ENCODE measurements at places on chromosomes 16 and 17.
A peak's percentile ranks its signal among the peaks of the same experiment; 100 is the strongest.

- no peak for DNase-seq
Observed at GRCh38 chr16:70490261-70490660, 33.1 kb downstream of the COG4 start.

DNA sequence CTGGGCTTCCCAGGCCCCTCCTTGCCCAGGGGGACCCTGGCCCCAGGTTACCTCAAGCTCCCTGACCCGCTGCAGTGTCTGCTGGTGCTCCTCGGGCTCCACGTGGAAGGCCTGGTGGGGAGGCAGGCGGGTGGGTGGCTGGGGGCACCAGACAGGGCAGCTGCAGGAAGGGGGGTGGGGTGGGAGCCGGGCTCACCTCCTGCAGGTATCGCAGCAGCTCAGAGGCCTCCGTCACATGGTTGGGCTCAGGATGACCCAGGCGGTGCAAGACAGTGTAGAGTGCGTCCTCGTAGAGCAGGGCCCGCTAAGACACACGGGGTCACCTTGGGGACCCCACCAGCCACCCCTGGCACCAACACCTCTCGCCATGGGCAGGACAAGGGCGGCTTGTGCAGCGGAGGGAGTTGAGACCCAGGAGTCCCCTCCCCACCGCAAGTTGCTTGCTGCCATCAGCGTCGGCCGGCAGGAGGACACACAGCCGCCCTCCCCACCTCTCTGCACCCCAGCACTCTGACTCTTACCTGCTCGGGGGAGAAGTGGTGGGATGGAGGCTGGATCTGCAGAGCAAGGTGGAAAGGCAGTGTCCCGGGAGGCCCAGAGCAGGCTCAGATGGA is 1.1 kb downstream of the UNC13D start:
- DNase-seq: no peak

GRCh38 chr16:52591471-52591870 is 44.5 kb upstream of the TOX3 start:
- DNase-seq: no peak

DNA sequence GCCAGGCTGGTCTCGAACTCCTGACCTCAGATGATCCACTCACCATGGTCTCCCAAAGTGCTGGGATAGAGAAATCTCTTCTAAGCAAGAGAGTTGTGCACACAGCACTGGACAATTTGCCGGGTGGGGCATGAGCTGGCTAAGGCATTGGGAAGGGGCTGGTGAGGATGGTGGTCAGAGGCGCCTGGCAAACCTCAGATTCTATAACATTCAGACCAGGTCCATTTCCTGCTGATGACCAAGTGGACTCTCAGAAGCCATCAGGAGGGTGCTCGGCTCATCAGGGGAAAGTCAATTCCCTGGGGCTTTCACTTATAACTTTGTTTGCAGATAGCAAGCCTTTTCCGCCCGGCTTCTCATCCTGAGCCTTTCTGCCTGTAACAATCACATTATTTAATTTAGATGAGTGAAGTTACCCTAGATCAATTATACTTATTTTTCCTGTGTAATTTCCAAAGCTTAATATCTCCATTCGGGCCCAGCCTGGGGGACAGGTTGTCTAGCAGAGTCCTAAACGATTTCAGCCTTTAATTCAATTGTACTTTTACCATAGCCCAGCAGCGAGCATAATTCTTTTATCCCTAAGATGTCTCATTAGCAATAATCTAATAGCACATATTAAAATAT is 15.0 kb upstream of the SLC6A2 start:
- no peak for DNase-seq

DNA sequence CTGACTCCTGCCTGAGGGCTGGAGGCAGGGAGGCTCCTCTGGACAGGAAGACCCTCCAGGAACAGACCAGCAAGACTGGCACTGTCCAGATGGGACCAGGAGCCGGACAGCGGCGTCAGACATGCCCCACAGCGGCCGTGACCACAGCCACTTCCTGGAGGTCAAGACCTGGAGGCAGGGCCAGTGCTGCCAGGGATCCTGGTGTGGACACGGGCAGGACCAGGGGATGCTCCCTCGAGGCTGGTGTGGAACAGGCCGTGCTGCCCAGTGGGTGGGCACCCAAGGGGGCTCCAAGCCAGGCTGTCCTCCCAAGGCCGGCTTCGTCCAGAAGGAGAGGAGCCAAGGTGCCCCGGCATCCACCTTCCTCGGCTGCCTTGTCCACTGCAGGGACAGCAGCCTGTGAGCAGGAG is 4.5 kb upstream of the CCDC57 start:
- no peak for DNase-seq

DNA sequence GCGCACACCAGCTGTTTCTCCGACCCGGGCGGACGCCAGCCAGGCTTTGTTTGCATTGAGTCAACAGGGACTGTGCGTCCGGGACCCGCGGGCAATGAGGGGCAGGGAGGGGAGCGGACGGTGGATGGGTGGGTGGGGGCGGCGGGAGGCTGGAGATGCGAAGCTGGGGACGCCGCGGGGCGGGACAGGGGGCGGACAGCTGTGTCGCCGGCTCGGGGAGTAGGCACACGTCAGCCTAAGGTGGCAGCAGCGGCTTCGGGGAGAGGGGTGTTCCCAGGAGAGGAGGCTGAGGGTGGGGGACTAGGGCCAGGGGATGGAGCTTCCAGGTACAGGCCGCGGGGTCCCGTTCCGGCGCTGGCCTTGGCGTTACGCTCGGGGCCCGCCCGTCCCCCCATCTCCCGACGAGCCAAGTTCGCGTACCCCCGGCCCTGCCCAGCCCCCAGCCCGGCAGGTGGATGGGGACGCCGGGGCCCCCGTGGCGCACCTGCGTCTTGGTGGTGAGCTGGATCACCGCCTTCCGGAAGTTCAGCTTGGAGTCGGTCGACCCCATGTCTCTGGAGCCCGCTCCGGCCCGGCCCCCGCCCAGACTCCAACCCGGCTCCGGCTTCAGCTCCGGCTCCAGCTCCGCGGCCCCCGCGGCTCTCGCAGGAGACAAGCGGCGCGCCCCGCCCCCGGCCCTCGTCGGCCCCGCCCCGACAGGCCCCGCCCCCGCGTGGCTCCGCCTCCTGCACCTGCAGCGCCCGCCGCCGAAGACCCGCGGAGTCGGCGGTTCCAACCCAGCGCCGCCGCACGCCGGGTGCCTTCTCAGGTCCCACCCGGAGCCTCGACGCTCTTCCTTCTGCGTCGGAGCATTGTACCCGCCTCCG is at the start of gene HID1:
HID1 (minus strand) TSS at position 653 of the 866 bp plus-strand sequence; CDS start at position 550, 103 bp downstream.
- DNase-seq: peak; percentile 49

DNA sequence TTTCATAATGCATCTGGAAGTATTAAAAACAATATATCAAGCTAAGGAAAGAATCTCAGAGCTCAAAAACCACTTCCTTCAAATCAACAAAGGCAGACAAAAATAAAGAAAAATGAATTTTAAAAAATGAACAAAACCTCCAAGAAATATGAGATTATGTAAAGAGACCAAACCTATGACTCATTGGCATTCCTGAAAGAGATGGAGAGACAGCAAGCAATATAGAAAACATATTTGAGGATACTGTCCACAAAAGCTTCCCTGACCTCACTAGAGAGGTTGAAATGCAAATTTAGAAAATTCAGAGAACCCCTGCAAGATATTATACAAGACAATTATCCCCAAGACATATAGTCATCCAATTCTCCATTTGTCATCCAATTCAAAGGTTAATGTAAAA is 311.3 kb upstream of the SOX9 start:
- no peak for DNase-seq

DNA sequence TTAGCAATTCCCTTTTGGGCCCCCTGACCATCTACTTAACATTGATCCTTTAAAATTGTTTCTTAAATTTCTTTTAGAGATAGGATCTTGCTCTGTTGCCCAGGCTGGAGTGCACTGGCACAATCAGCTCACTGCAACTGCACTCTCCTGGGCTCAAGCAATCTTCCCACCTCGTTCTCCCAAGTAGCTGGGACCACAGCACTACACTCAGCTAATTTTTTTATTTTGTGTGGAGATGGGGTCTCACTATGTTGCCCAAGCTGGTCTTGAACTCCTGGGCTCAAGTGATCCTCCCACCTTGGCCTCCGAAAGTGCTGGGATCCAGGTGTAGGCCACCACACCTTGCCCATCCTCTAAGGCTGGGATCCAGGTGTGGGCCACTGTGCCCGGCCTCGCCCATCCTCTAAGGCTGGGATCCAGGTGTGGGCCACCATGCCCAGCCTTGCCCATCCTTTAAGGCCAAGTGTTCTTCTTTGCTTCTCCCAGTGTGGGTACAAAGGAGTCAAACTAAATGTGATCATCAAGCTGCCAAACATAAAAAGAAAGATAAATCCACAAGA is 13.2 kb downstream of the C16orf95 start:
- no peak for DNase-seq

DNA sequence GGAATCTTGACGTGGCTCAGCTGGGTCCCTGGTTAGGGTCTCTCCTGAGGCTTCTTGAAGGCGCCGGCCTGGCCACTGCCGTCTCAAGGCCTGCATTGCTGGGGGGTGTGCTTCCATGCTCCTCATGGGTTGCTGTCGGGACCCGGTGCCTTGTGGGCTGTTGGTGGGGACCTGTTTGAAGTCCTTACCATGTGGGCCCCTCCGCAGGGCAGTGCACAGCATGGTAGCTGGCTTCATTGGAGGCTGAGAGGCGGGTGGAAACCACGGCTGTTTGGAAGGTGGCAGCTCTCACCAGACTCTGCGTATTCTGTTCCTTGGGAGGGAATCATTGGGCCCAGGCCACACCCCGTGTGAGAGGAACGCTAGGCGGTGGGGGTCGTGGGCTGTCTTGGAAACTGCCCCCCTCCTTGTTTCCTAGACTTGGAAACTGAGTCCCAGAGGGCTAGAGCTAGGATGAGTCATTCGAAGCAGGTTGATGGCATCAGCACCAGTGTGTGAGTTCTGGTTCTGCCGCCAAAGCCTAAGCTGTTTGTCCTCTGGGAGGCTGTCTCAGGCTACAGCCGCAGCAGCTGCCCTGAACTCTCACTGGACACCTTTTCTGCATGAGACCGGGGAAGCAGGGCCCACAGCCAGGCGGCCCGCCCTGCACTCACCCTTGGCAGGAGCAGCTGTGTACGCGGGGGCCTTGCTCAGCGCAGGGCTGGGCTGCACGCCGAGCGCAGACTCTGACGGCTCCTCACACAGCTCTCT is 35.2 kb downstream of the ZNF750 start:
- DNase-seq: no peak

GRCh38 chr16:73171380-73171779 is 123.5 kb upstream of the ZFHX3 start:
- no peak for DNase-seq

DNA sequence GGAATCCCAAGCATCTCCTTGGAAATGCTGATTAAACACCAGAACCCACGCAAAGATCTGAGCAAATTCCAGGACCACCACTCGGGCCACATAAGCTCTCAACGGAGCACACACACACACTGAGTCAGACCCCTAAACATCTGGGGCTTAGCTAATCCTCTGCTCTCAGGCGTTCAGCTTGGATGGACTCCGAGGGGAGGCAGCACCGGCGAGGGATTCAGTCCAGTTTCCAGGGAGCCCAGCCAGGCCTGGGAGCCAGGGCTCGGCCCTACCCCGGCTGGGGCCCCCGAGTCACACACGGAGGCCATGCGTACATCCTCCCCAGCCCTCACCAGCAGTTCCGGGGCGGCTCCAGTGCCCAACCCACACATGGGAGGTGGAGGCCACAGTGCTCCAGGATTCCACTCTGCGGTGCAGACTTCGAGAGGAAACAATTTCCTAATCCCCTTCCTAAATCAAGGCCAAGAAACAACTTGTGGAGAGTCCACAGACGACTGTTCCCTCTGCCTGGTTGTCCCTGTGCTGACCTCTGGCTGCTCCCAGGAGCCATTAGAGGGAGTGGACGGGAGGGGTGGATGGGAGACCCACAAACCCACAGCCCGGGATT is 70.5 kb downstream of the GAS7 start:
- no peak for DNase-seq

DNA sequence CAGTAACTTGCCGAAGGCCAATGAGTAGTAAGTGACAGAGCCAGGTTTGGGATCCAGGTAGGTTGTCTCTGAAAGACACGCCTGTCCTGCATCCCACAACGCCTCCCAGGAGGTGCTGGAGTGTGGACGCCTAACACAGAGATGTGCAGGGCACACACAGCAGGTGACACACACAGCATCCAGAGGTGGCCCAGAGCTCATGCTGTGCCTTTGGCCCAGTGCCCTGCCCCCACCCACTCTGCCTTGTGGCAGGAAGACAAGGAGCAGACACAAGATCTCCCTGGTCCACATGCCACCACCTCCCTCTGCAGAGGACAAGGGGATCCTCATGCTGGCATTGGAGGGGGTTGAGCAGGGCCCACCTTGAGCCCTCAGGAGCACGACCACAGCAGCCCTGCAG is 14.7 kb upstream of the STH start:
- DNase-seq: no peak

DNA sequence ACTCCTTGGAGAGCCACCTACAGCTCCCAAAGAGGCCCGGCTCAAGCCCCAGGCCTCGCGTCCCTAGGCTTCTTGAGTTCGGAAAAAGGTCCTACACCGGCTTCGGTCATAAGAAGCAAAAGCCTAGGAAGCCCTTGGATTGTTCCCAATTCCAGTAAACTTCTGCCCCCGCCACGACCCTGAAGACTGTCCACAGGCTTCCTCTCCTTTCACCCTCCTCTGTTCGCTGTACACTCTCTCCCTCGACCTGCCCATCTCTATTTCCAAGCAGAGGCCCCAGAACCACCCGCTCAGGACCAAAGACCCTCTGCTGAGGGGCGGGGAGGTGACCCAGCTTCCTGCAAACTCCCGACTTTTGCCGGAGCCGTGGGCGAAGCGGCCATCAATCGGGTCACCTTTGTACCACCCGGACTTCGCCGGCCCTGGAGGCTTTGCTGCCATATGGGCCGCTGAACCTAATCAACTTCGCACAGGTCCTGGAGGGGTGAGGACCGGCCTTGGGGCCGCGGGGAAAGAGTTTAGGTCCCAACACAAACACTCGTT is 2.7 kb downstream of the HOXB2 start:
- DNase-seq: no peak

- DNase-seq: no peak
Observed at GRCh38 chr16:89827383-89828198, 684 bp upstream of the SPIRE2 start.

- no peak for DNase-seq
Observed at GRCh38 chr17:80782536-80783427, 208.9 kb upstream of the CHMP6 start.

GRCh38 chr16:58678716-58679115 is 5.9 kb downstream of the SLC38A7 start:
- no peak for DNase-seq

- no peak for DNase-seq
Observed at GRCh38 chr17:12180644-12181261, 160.1 kb downstream of the MAP2K4 start.

DNA sequence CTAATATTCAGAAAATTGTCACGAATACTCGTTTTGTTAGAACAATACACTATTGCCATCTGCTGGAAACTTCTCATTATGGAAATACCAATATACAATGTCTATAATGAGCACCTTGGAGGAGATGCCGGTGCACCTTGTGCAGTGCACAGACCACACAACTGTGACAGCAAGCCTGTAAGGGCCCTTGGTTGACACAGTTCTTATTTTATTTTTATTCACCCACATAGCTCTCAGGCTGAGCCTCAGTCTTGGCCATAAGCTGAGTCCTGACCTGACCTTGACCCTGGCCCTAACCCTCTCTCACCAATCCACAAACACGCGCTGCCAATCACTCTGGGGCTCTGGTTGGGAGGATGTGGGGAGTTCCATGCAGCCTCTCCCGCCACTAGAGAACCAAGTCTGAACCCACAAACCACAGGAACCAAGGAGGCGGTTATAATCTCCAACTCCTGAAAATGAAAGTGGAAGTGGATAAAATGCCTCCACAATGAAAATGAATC is 7.6 kb downstream of the AIPL1 start:
- DNase-seq: peak; percentile 13

- no peak for DNase-seq
Observed at GRCh38 chr17:77865716-77866115, 92.8 kb upstream of the TNRC6C start.

- DNase-seq: no peak
Observed at GRCh38 chr17:78678222-78678557, 101.0 kb upstream of the DNAH17 start.

GRCh38 chr17:82022310-82022980 is at the start of gene CENPX:
CENPX (minus strand) TSS chr17:82022878; CDS start chr17:82022861, 17 bp downstream.
- no peak for DNase-seq

All from stimulated activated CD8-positive, alpha-beta memory T cell treated with anti-CD3 and anti-CD28 coated beads, Interleukin-7, amount 100 ng/mL, for 48 hours (primary cell).